A549 treated with Hydrocortisone at 1 μM for 4 hours (cell line): ENCODE measurements at places on chromosomes 7 and 10. TPM values are rescaled to one million over a fixed set of nuclear protein-coding genes. Genes with fewer than 3 reads are reported as not detected.

The GALNT17 gene
- not detected in 5 replicates for total RNA-seq

The CYP2C19 gene
- total RNA-seq: not detected in 5 replicates

The ZNF438 gene
- 1.6 to 1.9 TPM (median 1.7 TPM) in 5 replicates for total RNA-seq

The RSPH10B gene
- 0.05 to 0.20 TPM (median 0.12 TPM) in 5 replicates for total RNA-seq

The PAPOLB gene
- not detected in 5 replicates for total RNA-seq

The MOGAT3 gene
- not detected in 5 replicates for total RNA-seq

The BTBD16 gene
- total RNA-seq: 0.44 to 0.62 TPM (median 0.55 TPM) in 5 replicates

The ADCYAP1R1 gene
- total RNA-seq: 0.06 to 0.10 TPM in 2 of 5 replicates, not detected in the others

The CXCL12 gene
- 0.06 to 0.24 TPM (median 0.13 TPM) in 5 replicates for total RNA-seq

The MYPN gene
- 2.2 to 2.9 TPM (median 2.6 TPM) in 5 replicates for total RNA-seq

The DLX5 gene
- total RNA-seq: not detected in 5 replicates

The PPP1R17 gene
- not detected in 5 replicates for total RNA-seq

The SFTPD gene
- 0.23 to 0.33 TPM (median 0.24 TPM) in 5 replicates for total RNA-seq

The SKIDA1 gene
- total RNA-seq: 0.74 to 1.2 TPM (median 1.1 TPM) in 5 replicates

The CHST3 gene
- total RNA-seq: 43.0 to 57.6 TPM (median 51.6 TPM) in 5 replicates

The TRIM50 gene
- total RNA-seq: not detected in 5 replicates

The PON1 gene
- total RNA-seq: 0.78 to 1.3 TPM (median 1.1 TPM) in 5 replicates

The AASS gene
- total RNA-seq: 0.05 to 0.12 TPM (median 0.06 TPM) in 4 of 5 replicates, not detected in the other
